ENCODE measurements at places on chromosomes 4 and X. TPM values are rescaled to one million over a fixed set of nuclear protein-coding genes. Genes with fewer than 3 reads are reported as not detected.

DNA sequence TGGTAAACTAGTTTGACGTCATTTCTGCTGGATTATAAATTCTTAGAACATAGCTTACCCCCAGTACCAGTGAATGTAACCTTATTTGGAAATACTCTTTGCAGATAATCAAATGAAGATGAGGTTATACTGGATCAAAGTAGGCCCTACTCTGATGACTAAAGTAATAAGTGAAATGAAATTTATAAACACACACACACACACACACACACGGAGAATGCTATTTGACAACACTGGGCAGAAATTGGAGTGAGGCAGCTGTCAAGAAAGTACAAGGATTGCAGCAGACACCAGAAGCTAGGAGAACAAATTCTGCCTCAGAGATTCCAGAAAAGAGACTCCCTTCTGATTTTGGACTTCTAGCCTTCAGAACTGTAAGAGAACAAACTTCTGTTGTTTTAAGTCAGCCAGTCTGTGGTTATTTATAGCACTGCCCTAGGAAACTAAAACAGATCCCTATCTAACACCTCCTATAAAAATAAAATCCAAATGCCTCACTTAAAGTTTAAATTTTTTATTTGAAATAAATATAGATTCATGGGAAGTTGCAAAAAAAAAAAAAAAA, 448.6 kb downstream of the PCDH18 start:
- no peak for DNase-seq

- no peak for DNase-seq
These were observed 82.0 kb upstream of the ACSL1 start for GRCh38 chr4:184907810-184908209.

GRCh38 chrX:617401-617800, 13.2 kb upstream of the SHOX start:
- no peak for DNase-seq

DNA sequence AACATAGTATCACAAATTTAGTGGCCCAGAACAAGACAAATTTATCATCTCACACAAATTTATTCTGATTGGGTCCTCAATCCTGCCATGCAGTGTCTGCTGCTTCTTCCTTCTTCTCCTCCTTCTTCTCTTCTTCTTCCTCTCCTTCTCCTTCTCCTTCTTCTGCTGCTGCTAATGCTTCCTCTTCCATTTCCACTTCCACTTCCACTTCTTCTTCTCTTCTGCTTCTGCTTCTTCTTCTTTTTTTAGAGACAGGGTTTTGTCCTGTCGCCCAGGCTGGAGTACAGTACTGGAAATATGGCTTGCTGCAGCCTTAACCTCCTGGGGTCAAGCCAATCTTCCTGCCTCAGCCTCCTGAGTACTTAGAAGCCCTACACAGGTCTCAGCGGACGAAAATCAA, 37.5 kb downstream of the FGFBP1 start:
- no peak for DNase-seq

DNA sequence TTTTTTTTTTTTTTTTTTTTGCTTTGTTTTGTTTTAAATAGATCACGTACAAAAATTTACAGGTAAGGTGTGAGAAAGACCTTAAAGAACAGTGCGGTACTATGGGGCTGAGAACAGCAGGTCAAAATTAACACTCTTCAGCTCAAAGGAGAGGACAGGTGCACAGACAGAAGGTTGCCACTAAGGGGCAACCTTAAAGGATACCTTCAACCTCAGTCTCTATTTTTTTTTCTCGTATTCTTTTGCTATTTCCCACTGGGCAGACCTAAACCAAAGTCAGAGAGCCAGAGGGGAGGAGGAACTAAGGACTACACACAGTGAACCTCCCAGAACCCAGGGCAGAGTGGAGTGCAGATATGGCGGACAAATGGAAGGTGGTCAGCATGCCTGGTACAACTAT, 1984.3 kb upstream of the IGFBP7 start:
- no peak for DNase-seq

Gene SLITRK4
- polyA plus RNA-seq: 16.3 TPM

Gene SUPT20HL2
- 0.11 TPM for polyA plus RNA-seq

Gene CLGN
- polyA plus RNA-seq: 4.7 TPM

Measured in left renal pelvis (tissue), 4 donors.